ENCODE measurements at places on chromosomes 5 and 9. TPM values are rescaled to one million over a fixed set of nuclear protein-coding genes. Genes with fewer than 3 reads are reported as not detected.

Gene FGD3
- total RNA-seq, result 0.17 TPM

Gene CDC23
- total RNA-seq, result 35.6 TPM

Gene PARP8
- total RNA-seq, result 0.42 TPM

Gene NEUROG1
- total RNA-seq, result not detected

Gene ALDH7A1
- 28.7 TPM for total RNA-seq

Gene SOX30
- 0.09 TPM for total RNA-seq

Gene RASEF
- total RNA-seq, result 0.17 TPM

DNA sequence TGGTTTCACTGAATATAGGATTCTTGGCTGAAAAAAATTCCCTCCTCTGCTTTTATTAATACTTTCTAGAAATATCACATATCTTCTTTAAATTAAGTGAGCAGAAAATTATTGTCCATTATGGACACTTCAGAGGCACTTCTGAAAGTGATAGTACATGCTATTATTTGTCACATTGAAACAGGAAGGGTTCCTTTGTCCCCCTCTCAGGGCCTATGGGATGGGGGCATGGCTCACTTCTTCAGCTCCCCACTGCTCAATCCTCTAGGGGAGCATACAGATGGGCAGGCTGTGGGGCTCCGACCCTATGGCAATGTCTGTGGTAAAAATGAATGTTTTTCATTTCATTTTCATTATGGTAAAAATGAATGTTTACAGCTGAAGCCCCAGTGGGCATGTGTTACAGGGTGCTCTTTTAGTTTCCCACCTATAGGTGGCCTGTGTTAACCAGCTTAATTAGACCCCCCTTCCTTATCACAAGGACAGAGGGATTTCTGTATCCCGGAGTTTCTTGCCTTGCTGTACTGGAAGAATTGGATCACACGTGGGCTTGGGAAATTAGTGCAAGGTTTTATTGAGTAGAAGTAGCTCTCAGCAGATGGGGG lies 1225.2 kb downstream of the PTPRD start:
- DNase-seq, result no peak

GRCh38 chr9:136621019-136621733 lies 41.5 kb upstream of the EGFL7 start:
- DNase-seq, result no peak

DNA sequence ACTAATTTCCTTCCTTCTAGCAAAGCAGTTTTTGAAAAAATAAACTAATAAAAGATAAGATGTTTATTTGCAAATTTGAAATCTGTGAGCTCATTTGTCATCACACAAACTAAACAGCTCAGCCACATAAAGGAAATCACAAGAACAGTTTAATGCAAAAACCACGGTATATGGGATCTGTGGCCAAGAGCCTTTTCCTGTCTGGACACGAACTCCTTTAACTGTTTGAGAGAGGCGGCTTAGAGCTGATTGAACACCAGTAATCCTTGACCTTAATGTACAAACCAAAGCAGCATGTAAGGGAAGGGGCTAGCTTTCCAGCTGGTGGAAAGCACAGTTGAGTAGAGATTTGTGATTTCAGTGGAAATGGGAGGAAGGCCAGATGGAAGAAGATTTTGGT lies 66.3 kb upstream of the SPINK5 start:
- DNase-seq, result no peak

DNA sequence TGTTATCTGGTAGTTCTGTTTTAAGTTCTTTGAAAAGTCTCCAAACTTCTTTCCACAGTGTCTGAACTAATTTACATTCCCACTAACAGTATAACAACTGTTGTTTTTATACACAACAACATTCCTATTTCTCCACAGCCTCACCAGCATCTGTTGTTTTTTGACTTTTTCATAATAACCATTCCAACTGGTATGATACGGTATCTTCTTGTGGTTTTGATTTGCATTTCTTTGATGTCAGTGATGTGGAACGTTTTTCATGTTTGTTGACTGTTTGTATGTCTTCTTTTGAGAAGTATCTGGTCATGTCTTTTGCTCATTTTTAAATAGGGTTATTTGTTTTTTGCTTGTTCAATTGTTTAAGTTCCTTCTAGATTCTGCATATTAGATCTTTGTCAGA lies 12.6 kb upstream of the GRAMD2B start:
- no peak for DNase-seq

- no peak for DNase-seq
Measured at GRCh38 chr5:85538362-85538761, 1079.4 kb upstream of the COX7C start.

- peak; percentile 69 for DNase-seq
Measured at GRCh38 chr5:67971971-67972821, 243.4 kb upstream of the PIK3R1 start.

DNA sequence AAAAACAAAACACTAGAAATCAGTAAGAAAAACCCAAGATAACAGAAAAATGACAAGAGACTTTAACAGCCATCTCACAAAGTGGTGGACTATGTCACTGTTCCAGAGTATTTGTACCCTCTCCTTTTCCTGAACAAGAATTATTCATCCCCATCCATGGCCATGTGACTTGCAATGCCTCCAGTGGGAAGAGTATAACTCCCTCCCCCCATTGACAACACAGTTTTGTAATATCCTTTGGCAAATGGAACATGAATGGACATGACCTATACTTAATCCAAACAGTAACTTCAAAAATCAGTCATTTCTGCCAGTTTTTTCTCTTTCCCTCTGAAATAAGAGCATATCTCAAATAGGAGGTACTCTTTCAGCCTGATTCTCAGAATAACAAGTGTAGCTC lies 33.9 kb downstream of the PTBP3 start:
- DNase-seq, result peak; percentile 49

DNA sequence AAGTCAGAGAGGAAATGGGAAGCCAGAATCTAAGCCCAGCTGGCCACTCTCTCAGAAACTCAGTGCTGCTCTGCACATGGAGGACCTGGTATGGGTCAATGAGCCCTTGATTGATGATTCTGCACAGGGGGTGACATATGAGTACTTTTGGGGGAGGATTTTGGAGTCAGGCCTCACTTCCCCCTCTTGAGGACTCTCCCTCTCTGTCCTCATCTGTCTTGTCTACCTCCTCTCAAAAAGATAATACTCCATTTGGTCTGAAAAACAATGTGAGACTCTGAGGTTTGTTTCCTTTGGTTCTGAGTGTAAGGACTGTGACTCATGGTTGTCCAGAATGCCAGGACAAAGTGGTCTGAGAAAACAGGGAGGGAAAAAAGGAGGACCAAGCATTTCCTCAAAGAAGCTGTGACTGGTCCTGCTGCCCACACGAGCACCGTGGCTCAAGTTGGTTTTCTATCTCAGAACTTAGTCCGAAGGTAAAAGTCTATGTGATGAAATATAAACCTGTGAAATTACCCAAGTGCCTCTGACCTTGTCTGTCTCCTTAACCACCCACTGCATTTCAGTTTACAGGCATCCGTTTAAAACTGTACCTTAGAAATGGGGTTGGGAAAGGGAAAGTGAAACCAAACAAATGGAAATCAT lies 11.1 kb downstream of the TTC39B start:
- DNase-seq, result peak; percentile 64

All from dermis blood vessel endothelial cell (primary cell).